ENCODE measurements at places on chromosomes 13 and 19. TPM values are rescaled to one million over a fixed set of nuclear protein-coding genes. Genes with fewer than 3 reads are reported as not detected.

DNA sequence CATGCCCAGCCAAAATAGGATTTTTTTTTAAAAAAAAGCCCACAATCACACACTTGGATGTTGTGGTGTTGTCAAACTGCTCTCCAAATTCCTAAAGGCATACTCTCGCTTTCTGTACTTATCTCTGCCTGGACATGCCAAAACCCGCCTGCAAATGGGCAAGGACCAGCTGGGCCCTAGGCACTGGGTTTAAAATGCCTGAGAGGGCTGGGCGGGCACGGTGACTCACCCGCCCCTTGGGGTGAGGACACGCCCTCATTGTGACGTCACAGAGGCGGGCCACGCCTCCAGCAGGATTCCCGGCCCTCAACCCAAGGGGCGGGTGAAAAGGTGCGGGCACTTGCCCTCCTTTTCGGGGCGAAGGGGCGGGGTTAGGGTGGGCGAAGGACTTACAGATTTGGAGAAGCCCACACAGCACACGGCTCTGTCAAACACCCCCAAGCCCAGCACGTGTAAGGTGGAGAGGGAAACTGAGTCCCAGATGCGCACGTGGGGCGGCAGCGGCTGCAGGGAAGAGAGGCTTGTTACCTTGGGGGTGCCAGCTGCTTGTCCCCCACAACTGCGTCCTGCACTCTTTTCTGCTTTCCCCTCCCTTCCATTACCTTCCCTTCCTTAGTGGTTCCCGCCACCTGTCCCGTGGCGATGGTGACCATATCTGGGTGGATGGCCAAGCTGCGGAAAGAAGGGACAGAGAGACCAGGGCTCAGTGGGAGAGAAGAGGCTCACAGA lies 6.6 kb downstream of the EML2 start:
- H3K4me1 ChIP-seq: no peaks in the 10 kb centered on the region
- no peaks in the 10 kb centered on the region for H3K27me3 ChIP-seq
- H3K27ac ChIP-seq: no peak overlapping the region
- DNase-seq: peak; percentile 78

- no peaks in the 10 kb centered on the region for H3K36me3 ChIP-seq
- H3K27ac ChIP-seq: no peak overlapping the region
- no peaks in the 10 kb centered on the region for H3K4me1 ChIP-seq
- H3K27me3 ChIP-seq: no peaks in the 10 kb centered on the region
- no peak overlapping the region for H3K4me3 ChIP-seq
Measured at GRCh38 chr13:87361216-87361615, 310.0 kb upstream of the SLITRK5 start.

DNA sequence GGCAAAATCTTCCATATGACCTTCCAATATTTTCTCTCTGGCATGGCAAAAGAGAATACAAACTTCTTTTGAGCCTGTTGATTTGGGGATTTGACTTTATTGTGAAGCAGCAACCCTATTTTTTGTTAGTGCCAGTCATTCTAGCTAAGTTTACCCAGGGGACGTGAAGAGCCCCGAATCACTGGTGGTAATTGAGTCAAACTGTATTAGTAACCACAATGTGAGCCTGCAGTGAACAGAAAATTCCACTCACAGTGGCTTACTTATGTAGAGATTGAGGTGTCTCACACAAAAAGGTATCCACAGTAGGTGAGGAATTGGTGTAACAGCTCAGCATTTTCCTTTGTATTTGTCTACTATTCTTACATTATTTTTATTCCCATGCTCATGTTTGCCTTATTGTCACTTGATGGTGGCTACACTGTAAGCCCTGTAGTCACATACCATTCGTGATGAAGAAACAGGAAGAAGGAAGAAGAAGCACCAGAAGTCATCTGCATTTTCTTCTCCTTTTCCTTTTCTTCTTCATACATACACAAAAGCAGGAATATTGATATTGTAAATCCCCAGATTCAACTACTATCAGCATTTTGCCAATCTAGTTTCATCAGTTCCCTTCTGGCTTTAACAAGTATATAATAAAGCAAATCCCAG lies 33.3 kb upstream of the MYCBP2 start:
- no peaks in the 10 kb centered on the region for H3K36me3 ChIP-seq

DNA sequence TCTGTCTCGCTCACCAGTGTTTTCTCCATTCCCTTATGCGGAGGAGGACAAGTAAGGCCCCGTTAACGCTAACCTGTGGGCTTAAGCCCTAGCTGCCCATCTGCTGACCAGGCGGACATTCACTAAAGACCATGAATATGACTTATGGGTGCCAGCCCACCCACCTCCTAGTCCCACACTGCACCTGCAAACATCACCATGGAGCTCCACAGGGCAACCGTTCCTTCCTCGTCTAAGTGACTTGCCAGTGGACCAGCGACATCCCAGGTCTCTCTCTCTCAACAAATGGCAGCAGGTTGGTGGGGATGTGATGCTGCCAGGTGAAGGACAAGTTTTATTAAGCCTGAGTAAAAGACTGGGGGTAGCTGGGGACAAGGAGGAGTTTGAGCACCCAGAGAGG lies 55.2 kb downstream of the CCDC70 start:
- no peaks in the 10 kb centered on the region for H3K27me3 ChIP-seq
- H3K27ac ChIP-seq: no peak overlapping the region
- no peak overlapping the region for H3K4me3 ChIP-seq
- DNase-seq: no peak
- no peaks in the 10 kb centered on the region for H3K36me3 ChIP-seq

- no peaks in the 10 kb centered on the region for H3K36me3 ChIP-seq
- DNase-seq: peak; percentile 24
- H3K27ac ChIP-seq: peak overlapping the region; percentile 97
- H3K4me1 ChIP-seq: peaks cover 5% of the 10 kb centered on the region
- no peaks in the 10 kb centered on the region for H3K27me3 ChIP-seq
Measured at GRCh38 chr19:11737964-11738745, 591 bp downstream of the ZNF823 start.

GRCh38 chr19:56955637-56956216 lies 115.2 kb upstream of the PEG3 start:
- H3K4me3 ChIP-seq: no peak overlapping the region
- H3K4me1 ChIP-seq: peaks cover 14% of the 10 kb centered on the region
- no peak overlapping the region for H3K27ac ChIP-seq
- DNase-seq: no peak
- peaks cover 22% of the 10 kb centered on the region for H3K27me3 ChIP-seq

- no peak overlapping the region for H3K4me3 ChIP-seq
- H3K36me3 ChIP-seq: no peaks in the 10 kb centered on the region
- no peaks in the 10 kb centered on the region for H3K27me3 ChIP-seq
- DNase-seq: no peak
- H3K27ac ChIP-seq: no peak overlapping the region
Measured at GRCh38 chr13:38429916-38430315, 80.3 kb downstream of the UFM1 start.

- no peaks in the 10 kb centered on the region for H3K36me3 ChIP-seq
- no peak overlapping the region for H3K4me3 ChIP-seq
- H3K27ac ChIP-seq: no peak overlapping the region
Measured at GRCh38 chr13:30523211-30523610, 57.5 kb upstream of the HMGB1 start.

DNA sequence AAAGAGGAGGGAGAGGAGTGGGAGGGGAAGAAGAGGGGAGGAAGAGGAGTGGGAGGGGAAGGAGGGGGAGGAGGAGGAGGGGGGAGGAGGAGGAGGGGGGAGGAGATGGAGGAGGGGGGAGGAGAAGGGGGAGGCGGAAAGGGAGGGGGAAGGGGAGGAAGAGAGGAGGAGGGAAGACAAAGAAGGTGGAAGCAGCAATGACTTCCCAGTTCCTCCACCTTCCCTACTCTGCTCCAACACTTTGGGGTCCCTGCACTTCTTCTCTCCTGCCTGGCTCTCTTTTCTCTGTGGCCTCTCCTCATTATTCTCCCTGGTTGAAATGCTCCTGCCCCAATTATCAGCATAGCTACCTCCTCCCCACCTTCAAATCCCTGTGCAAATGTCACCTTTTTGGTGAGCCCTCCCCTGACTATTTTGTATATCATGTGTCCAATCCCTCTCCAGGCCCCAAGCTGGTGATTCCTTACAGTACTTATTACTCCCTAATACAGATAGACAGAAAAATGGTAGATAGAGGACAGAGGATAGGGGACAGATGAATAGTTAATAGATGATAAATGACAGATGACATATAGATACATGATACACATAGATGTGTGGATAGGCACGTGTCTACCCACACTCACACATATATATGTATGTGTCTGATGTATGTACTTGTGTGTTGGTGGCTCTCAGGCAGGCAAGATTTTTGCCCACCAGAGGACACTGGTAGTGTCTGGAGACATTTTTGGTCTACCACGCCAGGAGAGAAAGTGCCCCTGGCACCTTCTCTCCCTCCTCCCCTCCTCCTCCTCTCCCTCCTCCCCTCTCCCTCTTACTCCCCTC lies 25.2 kb downstream of the NLRP9 start:
- H3K27me3 ChIP-seq: no peaks in the 10 kb centered on the region
- no peak overlapping the region for H3K4me3 ChIP-seq
- no peak overlapping the region for H3K27ac ChIP-seq
- H3K4me1 ChIP-seq: no peaks in the 10 kb centered on the region
- DNase-seq: no peak
- no peaks in the 10 kb centered on the region for H3K36me3 ChIP-seq

GRCh38 chr13:26941345-26942174 lies 181.0 kb upstream of the GPR12 start:
- H3K36me3 ChIP-seq: no peaks in the 10 kb centered on the region
- H3K27ac ChIP-seq: no peak overlapping the region

DNA sequence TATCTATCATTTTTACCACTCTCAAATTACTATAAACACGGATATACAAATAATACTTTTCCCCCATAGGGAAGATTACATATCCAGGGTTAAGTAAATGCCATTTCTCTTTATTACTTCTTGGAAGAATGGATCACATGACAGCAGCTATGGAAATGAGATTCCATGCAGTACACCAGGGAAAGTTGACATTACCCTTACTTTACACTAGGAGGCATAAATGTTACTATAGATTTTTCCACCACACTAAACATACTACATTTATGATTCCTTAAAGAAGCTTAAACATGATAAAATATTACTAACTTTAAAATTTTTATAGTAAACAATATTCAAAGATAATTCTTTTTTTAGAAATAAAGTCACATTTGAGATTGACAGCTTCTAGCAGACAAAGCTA lies 611.4 kb downstream of the PCDH9 start:
- no peak overlapping the region for H3K27ac ChIP-seq
- H3K4me1 ChIP-seq: no peaks in the 10 kb centered on the region
- peak; percentile 5 for DNase-seq
- H3K4me3 ChIP-seq: no peak overlapping the region
- no peaks in the 10 kb centered on the region for H3K27me3 ChIP-seq

DNA sequence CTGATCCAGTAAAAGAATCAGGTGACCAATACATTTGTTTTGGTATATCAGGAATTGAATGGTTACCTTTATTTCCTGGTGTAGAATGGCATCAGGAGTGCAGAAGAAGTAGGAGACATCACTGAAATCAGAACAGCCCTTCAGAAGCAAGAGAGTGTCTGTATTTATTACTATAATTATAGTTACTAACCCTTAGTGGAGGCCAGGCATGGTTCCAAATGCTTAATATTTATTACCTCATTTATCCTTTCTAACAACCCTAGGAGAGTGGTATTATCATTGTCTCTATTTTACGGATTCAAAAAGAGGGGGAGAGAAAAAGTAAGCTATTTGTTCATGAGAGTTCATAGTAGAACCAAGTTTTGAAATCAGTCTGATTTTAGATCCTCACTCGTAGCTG lies 1292.9 kb downstream of the PCDH9 start:
- H3K27ac ChIP-seq: no peak overlapping the region
- no peaks in the 10 kb centered on the region for H3K4me1 ChIP-seq
- H3K36me3 ChIP-seq: no peaks in the 10 kb centered on the region
- no peak overlapping the region for H3K4me3 ChIP-seq
- DNase-seq: peak; percentile 4
- no peaks in the 10 kb centered on the region for H3K27me3 ChIP-seq

- peaks cover 11% of the 10 kb centered on the region for H3K36me3 ChIP-seq
- DNase-seq: no peak
- no peak overlapping the region for H3K27ac ChIP-seq
- H3K4me1 ChIP-seq: peaks cover 12% of the 10 kb centered on the region
- no peak overlapping the region for H3K4me3 ChIP-seq
Measured at GRCh38 chr19:4717966-4718701, 5.5 kb downstream of the DPP9 start.

DNA sequence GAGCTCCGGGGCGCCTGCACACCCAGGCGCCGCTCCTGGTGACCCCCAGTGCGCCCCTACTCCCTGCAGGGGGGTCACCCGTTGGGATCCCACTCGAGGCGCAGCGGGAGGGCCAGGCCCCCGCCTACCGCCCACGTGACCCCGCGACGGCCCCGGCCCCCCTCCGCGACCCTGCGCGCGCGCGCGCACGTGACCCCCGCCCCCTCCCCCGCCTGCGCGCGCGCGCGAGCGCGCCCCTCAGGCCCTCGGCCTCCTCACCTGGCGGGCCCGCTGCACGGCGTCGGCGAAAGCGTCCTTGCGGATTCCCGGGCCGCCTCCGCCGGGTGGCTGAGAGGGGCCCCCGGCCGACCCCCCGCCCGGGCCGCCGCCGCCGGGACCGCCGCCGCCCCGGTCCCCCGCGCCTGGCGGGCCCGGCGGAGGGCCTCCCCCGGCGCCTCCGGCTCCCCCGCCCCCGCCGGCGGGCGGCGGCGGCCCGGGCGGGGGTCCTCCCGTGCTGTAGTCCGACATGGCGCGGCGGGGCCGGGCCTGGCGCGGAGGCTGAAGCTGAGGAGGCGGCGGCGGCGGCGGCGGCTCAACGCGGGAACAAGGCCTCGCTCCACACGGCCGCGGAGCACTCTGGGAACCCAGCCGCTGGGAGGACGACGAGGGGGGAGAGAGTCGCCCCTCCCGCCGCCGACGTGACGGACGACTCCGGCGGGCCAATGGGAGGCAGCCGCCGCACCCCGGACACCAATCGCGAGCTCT lies at the start of gene KHSRP:
Gene KHSRP (minus strand): TSS at position 617 of the 744 bp plus-strand sequence. CDS start 110 bp downstream, at position 507.
- H3K27me3 ChIP-seq: no peaks in the 10 kb centered on the region
- peak within 1 kb of the TSS; percentile 67 for H3K4me3 ChIP-seq
- peaks cover 13% of the 10 kb centered on the region for H3K4me1 ChIP-seq
- DNase-seq: peak; percentile 23

The PEAK3 gene
- total RNA-seq: 0.31 TPM

The LYPD5 gene
- total RNA-seq: 0.51 TPM

The NECTIN2 gene
- total RNA-seq: 90.4 TPM

The KISS1R gene
- total RNA-seq: not detected

The KANK3 gene
- 24.2 TPM for total RNA-seq

The ALOX5AP gene
- total RNA-seq: 17.9 TPM

The FCER2 gene
- total RNA-seq: 0.37 TPM

The PGLYRP2 gene
- total RNA-seq: not detected
